ENCODE measurements at places on chromosomes 2 and 18. TPM values are rescaled to one million over a fixed set of nuclear protein-coding genes. Genes with fewer than 3 reads are reported as not detected.

The C2orf42 gene
- 15.0 TPM for total RNA-seq

The RIT2 gene
- not detected for total RNA-seq

DNA sequence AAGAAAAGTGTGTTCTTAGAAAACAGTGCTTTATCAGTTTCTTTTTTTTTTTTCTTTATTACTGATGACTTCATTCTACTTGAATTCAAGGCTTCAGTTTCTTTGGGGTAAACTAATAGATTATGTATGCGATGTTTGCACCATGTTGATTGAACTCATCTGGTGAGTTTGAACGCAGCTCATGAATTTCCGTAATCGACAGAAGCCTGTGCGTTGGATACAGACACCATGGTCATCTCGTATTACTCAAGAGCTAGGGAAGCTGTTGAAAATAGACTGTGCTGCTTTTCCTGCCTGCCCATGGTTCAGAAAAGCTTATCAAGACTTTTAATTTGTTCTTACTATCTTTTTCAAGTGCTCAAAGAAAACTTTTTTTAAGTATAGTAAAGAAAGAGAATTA is 185.5 kb upstream of the NRP2 start:
- DNase-seq: no peak

DNA sequence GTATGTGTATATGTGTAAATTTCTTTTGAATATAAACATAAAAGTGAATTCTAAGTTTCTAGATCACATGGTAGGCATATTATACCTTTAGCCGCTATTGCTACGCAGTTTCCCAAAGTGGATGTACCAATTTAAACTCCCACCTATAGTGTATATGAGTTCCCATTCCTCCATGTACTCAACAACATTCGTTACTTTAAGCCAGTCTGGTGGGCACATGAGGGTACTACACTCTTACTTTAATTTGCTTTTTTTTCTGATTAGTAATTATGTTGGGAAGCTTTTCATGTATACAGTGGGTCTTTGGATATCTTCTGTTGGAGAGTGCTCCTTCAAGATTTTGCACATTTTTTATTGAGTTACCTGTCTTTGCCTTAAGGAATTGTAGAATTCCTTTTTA is 683.8 kb downstream of the ERBB4 start:
- DNase-seq: no peak

The C2orf66 gene
- not detected for total RNA-seq

DNA sequence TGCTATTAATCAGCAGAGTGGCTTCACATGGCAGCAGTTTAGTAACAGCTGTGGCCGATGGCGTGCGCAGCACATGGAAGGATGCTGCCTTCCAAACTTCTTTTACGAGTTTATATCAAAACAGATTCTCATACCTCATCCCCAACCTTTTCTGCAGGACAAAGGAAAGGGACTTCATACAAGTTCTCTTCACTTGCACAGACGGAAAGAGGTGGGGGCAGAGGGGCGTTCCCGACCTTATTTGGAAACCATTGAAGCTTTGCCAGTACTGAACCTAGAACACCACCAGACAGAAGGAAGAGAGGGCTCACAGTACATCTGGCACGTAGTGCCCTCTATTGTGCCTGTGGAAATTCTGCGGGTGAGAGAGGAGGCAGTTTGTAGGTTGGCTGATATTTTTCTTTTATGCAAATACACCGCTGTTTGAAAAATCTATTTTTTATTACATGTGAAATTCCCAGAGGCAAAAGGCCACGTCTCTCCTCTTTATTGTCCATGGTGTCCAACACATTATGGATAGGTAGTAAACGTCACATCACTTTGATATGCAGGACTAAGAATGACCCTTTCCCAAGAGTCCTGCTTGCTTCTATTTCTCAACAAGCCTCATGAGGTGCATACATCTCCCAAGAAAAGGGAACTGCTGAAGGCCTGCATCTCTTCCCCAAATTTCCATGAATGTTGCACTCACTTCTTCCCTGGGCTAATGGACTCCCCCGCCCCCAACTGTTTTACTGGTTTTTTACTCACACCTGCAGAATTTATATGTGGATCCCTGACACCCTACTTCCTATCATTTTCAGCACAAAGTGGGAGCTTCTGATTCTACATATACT is 31.3 kb downstream of the COLEC12 start:
- no peak for DNase-seq

The SMYD1 gene
- not detected for total RNA-seq

- DNase-seq: no peak
These were observed 171.8 kb downstream of the CDH2 start for GRCh38 chr18:28005164-28005563.

DNA sequence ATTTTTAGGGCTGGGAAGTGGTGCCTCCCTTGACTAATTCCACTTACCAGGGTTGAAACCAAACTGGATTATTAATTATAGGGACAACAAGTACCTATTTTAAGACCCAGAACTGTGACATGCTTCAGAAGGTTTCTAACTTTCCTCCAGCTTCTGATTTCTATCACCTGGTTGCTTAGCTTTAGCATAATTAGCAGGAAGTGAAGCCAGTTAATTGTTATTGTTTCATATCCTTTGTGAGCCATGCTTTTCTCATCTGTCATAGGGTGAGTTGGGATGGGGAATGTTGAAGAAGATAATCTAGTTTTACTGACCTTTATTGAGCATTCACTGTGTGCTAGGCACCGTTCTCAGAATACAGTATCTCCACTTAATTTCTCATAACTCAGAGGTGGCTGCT is 3.2 kb downstream of the YPEL5 start:
- no peak for DNase-seq

The LAPTM4A gene
- total RNA-seq: 196 TPM

Measured in upper lobe of left lung (tissue), 6 donors.